Sciatic nerve (tissue), 2 donors: ENCODE measurements at places on chromosomes 4 and X.

- DNase-seq = no peak
These were observed 41.1 kb upstream of the PPARGC1A start for GRCh38 chr4:23930750-23931488.

- no peak for DNase-seq
These were observed 608.0 kb downstream of the TLL1 start for GRCh38 chr4:166481055-166481454.

- no peak for DNase-seq
These were observed 2.4 kb upstream of the IRAK1 start for GRCh38 chrX:154022108-154022507.

- no peak for DNase-seq
These were observed 186.4 kb downstream of the DCLK2 start for GRCh38 chr4:150264595-150265161.

DNA sequence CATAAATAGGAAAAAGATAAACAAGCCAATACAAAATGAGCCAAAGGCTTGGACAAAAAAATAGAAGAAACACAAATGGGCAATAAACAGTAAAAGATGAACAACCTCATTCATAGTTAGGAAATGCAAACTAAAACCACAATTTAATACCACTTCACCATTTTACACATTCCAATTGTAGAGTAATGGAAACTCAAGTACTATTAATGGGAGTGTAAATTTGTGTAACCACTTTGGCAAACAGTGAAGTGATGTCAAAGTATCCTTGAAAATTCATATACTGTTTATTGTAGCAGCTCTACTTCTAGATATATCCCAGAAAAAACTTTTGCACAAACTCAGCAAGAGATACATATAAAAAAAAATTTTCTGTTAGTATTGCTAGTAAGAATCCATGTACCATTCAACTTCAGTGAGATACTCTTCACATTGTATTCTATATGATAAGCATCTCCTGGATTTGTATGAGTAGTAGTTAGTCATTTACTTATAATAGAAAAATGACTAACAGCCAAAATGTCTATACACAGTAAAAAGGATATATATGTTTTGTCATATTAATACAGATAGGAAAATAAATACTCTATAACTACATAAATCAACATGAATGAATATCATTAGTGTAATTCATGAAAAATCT, 229.8 kb downstream of the DKK2 start:
- DNase-seq = no peak

- no peak for DNase-seq
These were observed 173.0 kb downstream of the ANK2 start for GRCh38 chr4:113222471-113222870.

GRCh38 chr4:21848021-21848420, 100.6 kb downstream of the KCNIP4 start:
- DNase-seq = no peak

GRCh38 chr4:181677201-181677600, 566.0 kb upstream of the TENM3 start:
- DNase-seq = no peak

- no peak for DNase-seq
These were observed 182.7 kb downstream of the PABPC4L start for GRCh38 chr4:134018846-134019245.

GRCh38 chrX:77548751-77549150, 101.6 kb downstream of the FGF16 start:
- DNase-seq = no peak

GRCh38 chrX:37912777-37913176, 65.4 kb upstream of the DYNLT3 start:
- no peak for DNase-seq

DNA sequence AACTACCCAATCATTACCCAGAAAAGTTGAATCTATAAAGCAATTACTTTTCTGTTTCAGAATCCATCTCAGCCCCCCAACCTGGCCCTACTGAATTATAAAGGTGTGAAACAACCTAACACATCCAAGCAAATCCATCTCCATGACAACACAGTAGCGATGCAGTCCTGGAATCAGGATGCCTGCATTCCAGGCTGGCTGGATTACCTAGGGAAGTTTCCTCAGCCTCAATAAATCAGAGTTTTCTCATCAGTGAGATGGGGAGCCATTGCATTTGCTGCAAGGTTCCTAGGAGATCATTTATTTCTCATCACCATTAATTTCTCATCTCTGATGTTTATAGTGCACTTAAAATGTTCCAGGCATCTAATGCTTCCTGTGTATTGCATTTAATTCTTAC, 46.0 kb downstream of the LNX1 start:
- DNase-seq = no peak

DNA sequence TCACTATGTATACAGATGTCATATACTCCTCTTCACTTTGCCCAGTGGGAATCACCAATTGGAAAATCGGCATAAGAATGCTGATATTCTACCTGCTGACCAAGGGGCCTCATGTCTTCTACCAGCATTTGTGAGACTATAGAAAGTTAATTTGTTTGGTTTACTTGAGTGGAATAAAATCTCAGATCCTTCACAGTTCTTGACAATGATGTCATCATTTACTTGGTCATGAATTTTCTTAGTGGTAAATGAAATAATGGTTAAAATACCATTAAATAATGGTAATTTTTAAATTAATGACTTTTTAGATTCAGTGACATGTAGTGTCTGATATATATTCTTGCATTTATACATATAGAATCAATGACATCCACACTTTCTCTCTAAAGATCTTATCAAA, 1052.6 kb downstream of the ADGRL3 start:
- no peak for DNase-seq

GRCh38 chr4:15291122-15291521, 136.7 kb upstream of the C1QTNF7 start:
- DNase-seq = no peak

DNA sequence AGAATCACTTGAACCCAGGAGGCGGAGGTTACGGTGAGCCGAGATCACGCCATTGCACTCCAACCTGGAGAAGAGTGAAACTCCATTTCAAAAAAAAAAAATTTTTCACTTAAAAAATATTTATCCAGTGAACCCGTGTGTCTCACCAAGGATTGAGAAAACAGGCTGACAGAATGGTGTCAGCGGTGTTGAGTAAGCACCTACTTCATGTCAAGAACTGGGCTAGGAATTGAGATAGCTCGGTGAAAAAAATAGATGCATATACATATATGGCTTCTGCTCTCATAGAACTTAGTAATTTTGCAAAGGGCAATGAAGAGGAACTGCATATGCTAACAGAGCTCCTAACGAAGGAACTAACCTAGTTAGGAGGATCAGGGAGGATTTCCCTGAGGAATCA, 297.3 kb downstream of the TENM3 start:
- DNase-seq = no peak

DNA sequence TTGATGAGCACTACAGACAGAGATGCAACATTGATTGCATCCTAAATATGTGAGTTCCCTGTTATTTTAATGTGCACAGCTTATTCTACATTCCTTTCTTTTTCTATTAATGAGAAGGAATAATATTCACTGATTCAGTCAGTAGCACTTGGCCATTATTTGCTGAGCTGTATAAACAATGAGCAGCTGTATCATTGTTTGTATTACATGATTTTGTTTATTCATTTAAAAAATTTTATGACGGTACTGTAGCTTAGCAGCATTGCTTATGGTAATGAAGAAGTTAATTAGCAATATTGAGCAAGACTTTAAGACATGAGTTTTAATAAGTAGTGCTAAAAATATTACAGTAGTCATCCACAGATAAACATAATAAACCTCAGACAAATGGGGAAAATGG, 582.0 kb downstream of the ADGRL3 start:
- no peak for DNase-seq

DNA sequence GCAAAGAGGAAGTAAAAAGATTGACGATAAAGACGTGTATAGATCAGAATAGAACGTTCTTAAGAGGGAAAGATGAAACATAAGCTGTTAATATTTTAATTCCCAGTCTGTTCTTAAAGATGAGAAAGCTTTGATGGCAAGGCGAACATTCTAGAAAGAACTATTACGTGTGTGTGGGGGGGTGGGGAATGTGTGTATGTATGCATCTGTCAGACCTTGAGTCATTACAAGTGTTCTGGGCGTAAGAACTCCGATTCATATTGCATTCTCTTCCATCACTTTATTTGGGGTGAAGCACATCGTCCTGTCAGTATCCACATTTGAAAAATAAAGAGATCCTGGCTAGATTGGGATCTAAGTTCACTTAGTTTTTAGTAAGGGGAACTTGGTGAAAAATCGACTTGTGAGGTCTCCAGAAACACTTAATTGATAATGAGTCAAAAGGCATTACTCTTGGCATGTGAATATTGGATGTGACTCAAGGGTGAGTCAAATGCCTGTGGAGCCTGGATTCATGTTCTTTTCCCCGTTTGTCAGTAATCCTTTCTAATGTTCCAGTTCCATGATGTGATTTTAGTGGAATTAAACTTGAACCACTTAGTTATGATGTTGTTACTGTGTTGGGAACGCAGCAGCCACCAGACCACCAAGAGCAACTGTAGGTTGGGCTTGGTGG, 3.1 kb downstream of the SMS start:
- DNase-seq = no peak

- DNase-seq = no peak
These were observed 123.5 kb downstream of the TMEM144 start for GRCh38 chr4:158333820-158334219.

DNA sequence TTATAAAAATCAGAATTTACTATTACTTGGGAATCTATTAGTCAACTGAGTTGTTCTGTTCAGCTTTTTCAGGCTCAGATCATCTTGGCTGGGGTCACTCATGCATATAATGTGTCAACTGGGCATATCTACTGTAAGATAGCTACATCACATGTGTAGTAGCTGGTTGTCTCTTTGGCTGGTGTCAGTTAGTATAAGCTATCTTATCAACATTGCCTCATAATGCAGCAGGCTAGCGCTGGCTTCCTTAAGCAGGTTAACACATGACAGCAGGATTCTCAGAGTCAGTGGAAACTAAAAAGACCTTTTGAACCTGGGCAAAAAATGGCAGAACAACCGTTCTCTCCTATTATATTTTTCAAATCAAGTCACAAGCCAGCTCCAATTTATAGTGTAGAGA, 378.3 kb upstream of the PCDH10 start:
- no peak for DNase-seq

GRCh38 chrX:11739776-11740175, 18.3 kb upstream of the MSL3 start:
- DNase-seq = no peak

DNA sequence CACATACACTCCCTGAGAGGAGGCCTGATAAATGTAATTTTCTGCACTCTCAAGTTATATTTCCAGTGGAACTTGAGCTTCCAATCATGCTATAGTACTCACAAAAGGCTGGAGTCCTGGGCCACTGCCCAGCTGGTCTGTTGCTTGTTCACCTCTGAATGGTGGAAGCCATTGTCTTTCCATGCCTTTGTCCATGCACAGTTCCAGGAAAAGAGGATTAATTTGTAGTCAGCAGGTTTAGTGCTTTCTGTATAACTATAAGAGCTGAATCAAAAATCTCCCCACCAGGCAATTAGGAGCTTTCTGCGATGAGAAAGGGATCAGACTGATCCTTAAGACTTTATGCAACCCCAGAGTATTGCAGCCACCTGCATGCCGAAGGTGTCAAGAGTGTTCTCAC, 195.4 kb upstream of the PGRMC2 start:
- DNase-seq = no peak

- DNase-seq = no peak
These were observed 72.1 kb downstream of the KLHL34 start for GRCh38 chrX:21586001-21586400.

DNA sequence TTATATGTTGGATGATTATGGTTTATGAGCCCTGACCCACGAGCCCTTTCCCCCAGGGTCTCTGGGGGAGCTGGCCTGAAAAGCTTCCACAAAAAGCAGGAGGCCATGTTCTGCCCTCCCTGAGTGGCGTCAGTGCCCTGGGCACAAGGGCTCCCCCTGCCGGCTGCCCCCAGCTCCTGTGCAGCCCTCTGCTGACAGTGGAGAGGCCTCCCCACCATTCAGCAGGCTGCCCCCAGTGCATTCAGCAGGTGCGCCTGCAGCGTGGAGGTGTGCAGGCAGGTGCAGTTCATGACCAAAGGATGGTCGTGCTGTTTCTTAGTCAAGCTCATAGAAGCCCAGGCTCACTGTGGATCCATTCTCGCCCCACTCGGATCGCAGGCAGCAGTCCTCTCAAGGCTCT, 12.5 kb upstream of the S100P start:
- DNase-seq = no peak

DNA sequence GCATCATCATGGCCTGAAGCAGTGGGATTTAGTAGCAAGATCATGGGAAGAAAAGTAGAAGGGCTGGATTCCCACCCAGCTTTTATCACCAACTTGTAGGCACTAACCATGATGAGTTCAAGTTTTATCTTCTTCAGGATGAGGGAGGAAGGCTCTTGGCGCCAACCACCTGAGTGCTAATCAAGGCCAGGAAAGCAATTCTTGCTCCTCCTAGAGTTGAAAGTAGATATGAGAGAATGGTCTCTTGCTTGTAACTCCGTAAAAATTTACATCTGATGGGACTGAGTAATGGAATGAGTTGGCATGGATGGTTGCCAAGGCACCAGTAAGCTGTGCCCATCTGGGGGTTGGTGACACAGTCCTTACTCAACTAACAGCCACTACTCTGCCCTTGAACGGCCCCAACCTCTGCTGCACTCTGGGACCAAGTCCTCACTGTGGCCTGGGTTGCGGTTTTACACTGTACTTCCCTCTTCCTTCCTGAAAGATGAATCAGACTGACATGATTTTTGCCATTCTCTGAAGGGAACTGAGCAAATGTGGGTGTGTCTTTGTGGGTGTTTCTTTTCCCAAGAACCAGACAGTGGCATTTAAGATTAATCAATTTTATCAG, 39.4 kb upstream of the NDP start:
- DNase-seq = no peak

DNA sequence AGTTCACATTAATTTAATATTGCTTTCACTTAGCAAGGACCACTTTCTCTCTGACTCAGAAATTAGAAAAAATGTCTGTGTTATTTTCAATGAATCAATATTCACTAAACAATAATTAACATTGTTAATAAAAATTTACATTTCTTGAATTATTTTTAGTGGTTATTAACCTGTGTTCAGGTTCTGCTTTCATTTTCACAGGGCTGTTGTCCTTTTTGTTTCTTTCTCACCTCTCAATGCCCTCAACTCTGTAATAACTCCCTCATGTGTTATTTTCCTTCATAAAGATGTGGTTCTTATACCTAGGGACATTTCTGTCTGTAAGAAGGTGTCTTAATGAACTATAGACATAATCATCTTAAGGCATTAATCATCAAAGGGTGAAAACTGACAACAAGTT, 43.1 kb upstream of the PRR27 start:
- DNase-seq = no peak

DNA sequence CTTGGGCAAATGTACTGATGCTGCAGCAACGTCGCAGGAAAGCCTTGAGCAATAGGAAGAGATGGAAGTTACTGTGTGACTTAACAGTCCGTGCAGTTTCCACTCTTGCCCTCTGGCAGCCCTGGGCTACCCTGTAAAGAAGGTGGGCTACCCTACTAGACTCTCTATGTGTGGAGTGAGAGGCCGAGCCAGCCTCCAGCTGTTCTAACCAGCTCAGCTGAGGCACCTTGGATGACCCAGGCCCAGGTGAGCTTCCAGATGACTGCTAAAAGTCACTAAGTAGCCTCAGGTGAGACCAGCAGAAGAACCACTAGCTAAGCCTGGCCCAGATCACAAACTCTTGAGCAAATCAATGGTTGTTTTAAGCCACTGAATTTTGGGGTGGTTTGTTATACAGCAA, 34.9 kb upstream of the PPP2R2C start:
- DNase-seq = peak; percentile 28

- DNase-seq = no peak
These were observed 53.2 kb upstream of the NR3C2 start for GRCh38 chr4:148495463-148495862.
